HepG2 (cell line): ENCODE measurements at places on chromosomes 5 and 9.
A peak's percentile ranks its signal among the peaks of the same experiment; 100 is the strongest.

DNA sequence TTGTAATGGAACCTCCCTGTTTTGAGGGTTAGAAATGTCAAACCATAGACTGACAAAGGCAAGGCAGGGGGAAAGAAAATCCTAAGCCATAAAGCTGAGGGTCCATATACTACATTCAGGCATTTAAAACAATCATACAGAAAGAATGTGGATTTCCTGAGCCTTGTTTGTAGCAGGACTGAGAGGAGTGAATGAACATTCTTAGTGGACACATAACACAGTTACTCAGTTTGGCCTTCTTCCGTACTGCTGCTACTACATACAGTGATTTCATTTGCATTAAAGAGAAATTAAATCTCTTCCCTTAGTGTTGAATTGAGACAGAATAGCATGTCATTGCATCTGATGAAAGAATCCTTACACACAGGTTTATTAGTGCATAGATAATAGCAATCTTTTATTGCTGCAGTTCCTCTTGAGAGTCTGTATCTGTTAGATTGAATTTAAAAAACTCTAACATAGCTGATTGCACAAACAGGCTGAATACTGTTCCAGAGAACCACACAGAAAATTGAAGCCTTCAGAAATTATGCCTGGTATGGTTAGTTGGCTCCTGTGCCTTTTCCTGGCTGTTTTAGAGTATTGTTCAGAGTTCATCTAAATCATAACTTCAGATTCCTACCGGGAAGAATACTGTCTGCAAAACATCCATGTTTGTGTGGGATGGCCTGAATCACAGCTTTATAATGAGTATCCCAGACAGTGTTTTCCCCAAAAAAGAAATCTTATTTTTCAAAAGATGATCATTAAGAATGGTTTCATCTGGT is 2.0 kb upstream of the MTX3 start:
- no peak for DNase-seq

- DNase-seq: no peak
Measured at GRCh38 chr5:58453306-58453705, 6.6 kb downstream of the PLK2 start.

DNA sequence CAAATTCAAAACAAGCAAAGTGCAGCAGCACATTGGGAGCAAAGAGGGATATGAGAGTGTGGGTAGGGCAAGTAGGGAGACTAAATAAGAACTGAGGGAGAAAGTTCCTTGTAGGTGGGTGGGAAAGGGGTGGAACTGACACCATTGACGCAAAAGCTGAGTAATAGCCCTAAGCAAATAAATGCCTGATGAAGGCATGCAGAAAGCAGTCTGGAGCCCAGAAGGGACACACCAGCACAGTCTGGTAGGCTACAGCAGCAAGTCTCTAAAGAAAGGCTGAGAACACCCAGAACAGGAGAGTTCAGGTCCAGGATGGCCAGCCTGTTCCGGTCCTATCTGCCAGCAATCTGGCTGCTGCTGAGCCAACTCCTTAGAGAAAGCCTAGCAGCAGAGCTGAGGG is at the start of gene INSL4:
Gene INSL4 (plus strand): TSS at position 208 of the 400 bp plus-strand sequence. CDS start 105 bp downstream, at position 313.
- DNase-seq: no peak

- no peak for DNase-seq
Measured at GRCh38 chr9:103444176-103444575, 449.0 kb downstream of the CYLC2 start.

GRCh38 chr5:116248432-116248831 is 163.6 kb downstream of the COMMD10 start:
- peak; percentile 3 for DNase-seq

DNA sequence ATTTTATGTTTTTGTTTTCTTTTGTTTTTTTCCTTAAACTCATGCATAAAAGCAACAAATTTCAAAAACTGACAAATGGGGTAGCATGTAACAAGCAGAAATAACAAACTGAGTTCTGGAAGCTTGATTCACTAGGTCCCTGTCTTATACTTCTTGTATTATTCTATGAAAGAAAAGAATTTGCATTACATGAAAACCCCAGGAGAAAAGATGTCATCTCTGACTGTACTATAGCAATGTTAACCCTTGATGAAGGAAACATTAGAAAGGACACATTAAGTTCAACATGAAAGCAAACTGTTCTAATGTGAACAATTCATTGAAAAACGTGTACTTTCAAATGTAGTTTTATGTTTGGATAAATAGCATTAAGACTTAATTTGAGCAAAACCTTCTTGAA is 9.2 kb downstream of the RAB14 start:
- DNase-seq: no peak

DNA sequence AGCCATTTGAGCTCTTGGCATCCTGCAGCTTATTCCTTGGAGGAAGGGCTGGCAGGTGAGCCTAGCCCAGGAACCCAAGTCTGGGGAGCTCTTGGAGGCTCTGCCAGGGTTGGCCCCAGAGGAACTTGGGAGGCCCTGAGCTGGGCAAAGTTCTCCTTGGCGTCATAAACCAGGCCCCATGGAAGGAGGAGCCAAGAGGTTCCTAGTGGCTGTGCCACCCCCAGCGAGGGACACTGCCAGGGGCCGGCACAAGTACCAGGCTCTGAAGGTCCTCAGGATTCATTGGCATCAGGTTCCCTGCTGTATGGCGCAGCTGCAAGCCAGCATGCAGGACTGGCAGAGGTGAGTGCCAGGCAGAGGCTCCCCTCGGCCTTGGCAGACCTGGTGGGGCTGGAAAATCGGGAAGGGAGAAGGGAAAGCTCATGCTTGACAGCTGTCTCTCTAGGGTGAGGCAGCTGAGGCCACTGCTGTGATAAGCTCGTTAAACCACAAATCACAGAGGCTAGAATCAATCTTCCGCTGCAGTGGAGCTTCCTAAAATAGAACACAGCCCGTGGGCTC is 54.6 kb upstream of the SYNPO start:
- no peak for DNase-seq

GRCh38 chr9:26637101-26637500 is 255.5 kb downstream of the CAAP1 start:
- DNase-seq: no peak

- peak; percentile 50 for DNase-seq
Measured at GRCh38 chr9:15142878-15143534, 164.0 kb downstream of the TTC39B start.

- DNase-seq: no peak
Measured at GRCh38 chr9:16709924-16710323, 160.5 kb downstream of the BNC2 start.

GRCh38 chr9:79329861-79330260 is 241.9 kb upstream of the TLE4 start:
- no peak for DNase-seq

DNA sequence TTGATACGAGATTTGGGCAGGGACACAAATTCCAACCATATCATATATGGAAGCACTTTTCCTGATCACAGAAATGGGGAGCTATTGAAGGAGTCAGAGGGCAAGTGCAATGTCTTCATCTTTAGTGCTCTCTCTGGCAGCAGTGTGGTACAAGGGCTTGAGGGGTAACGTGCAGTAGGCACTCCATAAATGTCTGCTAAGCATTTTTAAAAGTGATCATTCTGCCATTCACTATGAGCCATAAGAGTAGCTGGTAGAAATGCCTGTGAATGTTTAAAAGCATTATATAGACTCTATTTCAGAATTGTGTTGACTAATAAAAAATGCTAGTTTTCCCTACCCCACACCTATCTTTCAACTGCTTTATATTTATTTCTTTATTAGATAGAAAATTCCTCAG is 61.1 kb upstream of the DHFR start:
- DNase-seq: no peak

- DNase-seq: no peak
Measured at GRCh38 chr5:181160152-181160754, 12.9 kb downstream of the OR2V2 start.

- DNase-seq: no peak
Measured at GRCh38 chr9:81874250-81874649, 54.0 kb upstream of the SPATA31D4 start.

GRCh38 chr9:106478727-106479126 is 384.2 kb upstream of the ZNF462 start:
- DNase-seq: no peak

- peak; percentile 29 for DNase-seq
Measured at GRCh38 chr9:96655198-96655851, at the start of gene PRXL2C. PRXL2C (minus strand) TSS chr9:96655317; CDS start chr9:96655281, 36 bp downstream.

DNA sequence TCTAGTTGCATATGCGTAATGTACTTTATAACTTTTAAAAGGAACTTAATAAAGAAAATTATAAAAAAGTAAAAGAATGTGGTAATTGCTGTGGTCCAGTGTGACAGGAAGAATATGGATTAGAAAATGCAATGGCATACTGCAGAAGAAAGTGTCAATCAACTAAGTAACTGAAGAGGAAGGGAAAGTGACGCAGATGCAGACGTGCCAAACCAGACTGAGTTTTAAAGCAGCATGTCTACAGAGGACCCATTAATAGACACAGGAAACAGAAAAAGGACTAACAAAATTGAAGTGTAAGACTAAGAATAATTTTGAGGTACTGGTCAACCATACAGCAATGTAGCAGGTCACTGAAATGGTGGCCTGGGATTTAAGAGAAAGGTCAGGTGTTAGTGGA is 73.3 kb downstream of the DPYSL3 start:
- DNase-seq: no peak

DNA sequence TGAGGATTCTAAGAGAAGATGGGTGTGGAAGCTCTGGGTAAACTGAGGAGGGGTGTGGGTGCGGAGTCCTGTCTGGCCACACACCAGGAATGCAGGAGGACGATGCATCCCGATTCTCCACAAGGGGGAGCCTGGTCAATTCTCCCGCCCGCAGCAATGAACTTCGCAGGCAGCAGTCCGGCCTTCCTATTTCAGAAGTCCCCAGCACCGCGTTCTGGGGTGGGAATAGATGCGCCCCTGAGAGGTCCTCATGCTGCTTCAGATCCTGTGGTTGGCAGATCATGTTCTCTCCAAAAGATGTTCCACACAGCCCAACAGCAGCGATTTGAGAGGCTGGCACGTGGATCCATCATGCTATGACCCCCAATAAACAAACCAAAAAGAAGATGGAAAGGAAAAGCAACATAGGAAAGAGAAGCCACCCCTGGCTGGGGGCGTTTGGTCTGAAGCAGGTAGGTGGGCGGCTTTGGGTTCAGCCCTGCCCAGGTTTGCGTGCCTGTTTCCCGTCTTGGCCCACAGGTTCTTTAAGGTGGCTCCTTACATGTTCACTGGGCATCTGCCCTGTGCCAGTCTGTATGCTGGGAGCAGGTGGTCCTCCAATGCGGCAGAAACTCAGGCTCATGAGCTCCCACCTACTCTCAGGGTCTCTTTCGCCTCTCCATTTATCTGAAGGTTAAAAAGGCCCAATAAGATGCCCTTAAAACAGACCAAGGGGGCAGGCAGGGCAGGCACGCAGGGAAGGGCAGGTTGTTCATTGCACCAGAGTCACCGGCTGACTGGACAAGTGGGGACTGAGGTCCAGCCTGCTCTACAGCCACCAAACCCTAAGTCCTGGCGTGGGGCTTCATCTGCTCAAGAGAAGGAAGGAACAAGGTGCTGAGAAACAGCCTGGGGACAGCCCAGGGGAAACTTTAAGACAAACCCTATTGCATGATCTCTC is 171.6 kb downstream of the PAX5 start:
- peak; percentile 46 for DNase-seq

- no peak for DNase-seq
Measured at GRCh38 chr5:102306121-102306520, 10.0 kb upstream of the SLCO4C1 start.

GRCh38 chr5:19733612-19734495 is 254.1 kb downstream of the CDH18 start:
- no peak for DNase-seq

DNA sequence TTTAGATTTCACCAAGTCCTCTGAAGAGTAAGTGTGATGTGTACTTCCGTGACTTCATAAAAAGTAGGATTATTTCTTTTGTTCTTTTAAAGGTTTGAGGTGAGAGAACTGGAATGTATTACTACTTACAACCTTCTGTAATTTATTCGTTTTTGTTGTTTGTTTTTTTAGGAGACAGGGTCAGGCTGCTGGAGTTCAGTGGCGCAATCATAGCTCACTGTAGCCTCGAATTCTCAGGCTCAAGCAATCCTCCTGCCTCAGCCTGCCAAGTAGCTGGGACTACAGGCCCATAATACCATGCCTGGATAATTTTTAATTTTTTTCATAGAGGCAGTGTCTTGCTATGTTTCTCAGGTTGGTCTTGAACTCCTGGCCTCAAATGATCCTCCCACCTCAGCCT is 68.3 kb upstream of the RETREG1 start:
- no peak for DNase-seq

DNA sequence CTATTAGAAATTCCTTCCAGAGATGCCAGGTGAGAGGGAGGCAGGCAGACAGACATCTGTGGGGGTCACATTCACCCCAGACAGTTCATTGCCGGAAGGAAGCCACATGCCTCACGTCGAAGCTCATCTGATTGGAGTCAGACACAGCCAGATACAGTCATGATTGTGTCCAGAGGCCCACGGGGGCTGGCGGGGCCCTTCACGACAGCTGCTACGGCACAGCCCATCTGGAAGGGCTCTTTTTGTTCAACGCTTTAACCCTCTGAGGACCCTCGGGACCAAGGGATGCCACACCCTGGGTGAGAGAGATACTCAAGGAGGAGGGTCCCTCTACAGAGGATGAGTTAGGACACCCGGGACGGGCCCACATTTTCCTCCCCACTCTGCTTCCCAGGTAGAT is 31.9 kb upstream of the GABRP start:
- no peak for DNase-seq

- DNase-seq: no peak
Measured at GRCh38 chr9:27602142-27602861, 29.0 kb upstream of the C9orf72 start.

DNA sequence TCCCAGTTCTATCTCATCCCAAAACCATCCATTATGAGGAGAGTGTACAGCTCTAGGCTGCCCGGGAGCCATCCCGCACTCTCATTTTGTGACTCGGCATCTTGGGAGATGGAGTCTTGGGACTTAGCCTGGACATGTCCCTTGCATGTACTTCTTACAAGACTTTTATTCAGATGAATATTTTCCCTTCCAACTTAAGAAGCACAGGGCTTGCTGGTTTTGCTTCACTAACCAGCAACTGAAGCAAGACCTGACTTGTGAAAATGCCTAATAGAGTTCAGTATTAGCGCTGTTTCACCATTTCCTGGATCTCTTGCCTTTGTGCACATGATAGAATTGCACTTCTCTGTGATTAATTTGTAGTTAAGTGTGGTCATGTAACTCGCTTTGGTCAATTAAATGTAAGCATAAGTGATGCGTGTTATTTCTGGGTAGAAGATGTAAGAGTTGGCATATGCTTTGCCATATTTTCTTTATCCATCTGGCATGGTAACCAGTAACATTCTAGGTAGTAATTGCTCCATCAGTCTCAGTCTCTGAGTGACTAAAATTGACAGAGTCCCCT is 55.8 kb downstream of the PDCD1LG2 start:
- DNase-seq: no peak

GRCh38 chr5:142934051-142934762 is 164.0 kb downstream of the ARHGAP26 start:
- no peak for DNase-seq

DNA sequence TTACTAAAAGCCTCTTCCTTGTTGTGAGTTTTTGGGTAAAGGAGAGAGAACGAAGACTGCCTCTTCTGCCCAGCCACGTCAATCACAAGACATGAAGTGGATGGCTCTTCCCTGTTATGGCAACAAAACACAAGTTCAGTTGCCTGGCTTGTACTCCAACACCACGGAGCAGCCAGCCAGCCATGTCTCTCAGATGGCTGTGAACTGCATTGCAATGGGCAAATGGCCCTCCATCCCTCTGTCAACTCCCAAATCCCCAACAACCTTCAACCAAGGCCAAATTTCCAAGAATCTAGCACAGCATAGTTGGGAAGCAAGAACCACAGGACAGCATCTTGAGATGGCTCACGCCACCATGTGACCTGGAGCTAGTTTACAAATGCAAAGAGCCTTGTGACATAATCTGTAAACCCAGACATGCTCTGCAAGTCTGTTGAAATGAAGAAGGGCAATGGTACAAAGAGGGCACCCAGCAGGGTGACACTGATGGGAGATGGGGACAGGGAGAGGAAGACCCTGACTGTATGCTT is 53.9 kb downstream of the ZNF366 start:
- no peak for DNase-seq
